ENCODE measurements at places on chromosomes 2 and 18.

- DNase-seq, result no peak
Observed at GRCh38 chr2:218366621-218367414, 10.2 kb downstream of the CATIP start.

- no peak for DNase-seq
Observed at GRCh38 chr18:62331581-62332356, 6.7 kb downstream of the TNFRSF11A start.

DNA sequence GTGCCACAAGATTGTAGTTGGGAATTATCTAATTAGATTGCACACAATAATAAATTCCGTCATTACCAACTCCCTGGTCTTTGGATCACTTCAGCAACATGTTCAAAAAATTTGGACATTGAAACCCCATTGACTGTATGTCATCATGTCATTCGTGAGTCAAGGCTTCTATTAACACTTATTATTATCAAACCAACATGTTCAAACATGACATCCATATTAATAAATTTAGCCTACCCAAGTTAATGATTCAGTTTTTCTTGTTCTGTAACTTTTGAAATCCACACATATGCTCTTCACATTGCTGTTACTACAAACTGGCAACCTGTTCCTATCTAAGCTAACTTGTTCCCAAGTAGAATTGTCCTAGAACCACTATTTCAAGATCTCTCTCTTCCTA, 1142.7 kb upstream of the SLC39A10 start:
- no peak for DNase-seq

DNA sequence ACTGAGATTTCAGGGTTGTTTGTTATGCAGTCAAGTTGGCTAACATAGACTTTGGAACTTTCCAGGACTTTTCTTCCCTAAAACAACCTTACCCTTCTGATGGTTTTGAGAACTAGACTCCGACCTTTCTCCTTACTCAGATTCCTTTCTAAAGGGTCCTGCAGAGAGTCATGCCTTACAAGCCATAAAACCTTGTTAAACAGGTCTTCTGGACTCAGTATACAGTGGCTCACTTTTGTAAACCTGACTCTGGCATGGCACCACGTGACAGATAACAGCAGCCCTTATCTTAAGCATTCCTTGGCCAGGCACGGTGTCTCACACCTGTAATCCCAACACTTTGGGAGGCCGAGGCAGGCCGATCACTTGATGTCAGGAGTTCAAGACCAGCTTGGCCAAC, 253.2 kb upstream of the RAB6C start:
- no peak for DNase-seq

DNA sequence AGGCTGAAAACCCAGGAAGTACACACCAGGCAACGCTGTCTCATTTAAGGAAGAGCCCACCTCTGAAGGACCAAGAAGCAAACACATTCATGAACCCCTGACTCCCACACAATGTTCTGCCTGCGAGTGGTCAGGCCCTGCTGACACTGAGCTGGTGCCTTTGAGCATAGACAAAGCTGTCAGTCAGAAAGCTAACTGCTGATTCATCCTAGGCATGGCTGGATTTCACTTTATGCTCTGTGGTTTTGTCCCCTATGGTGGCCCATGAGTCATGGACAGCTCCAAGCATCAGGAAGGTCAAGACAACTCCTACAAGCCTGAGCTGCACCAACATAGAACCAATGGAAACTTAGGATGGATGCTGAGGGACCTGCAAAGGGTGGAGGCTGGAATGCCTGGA, 78.9 kb downstream of the UXS1 start:
- no peak for DNase-seq

GRCh38 chr2:180473456-180473855, 466.4 kb upstream of the CWC22 start:
- no peak for DNase-seq

GRCh38 chr18:48811401-48811800, 139.4 kb downstream of the SMAD7 start:
- DNase-seq, result no peak

GRCh38 chr2:178152033-178152432, 39.8 kb downstream of the RBM45 start:
- DNase-seq, result no peak

DNA sequence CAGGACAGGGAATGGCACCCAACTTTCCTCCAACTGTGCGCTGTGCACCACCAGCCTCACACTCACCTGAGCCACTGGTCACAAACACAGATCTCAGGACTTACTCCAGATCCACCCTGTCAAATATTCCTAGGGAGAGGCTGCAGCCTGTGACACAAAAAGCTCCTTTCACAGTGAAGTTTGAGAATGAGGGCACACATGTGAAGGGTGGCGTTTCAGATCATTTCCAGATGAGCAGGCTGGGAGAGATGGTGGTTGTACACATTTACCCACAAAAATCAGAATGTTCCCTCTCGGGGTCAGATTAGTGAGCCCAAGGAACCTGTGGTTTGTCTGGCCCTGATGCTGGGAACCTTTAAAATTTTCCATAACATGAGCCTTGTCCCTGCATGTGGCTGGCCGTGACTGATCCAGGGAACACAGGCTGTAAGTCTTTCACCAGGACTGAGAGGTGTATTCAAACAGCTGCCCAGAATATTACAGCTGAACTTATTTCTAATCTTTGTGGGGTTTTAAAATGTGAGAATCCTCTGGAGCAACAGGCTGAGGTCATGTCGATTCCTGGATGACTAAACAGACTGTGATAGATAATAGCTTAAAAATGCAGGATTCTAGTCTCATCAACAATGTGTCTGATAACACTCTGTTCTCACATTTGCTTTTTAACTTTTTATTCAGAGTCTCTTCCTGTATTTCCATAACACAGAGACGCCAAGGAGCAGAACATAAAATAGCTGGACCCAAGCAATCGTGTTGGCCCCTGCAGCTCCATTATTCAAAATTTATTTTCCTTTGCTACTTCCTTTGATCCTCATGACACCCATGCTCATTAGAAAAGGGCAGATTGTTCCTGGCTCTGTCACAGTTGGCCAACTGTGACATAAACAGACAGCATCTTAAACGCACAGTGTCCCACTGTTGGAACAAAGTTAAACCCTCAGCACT, 35.5 kb downstream of the IL1R2 start:
- no peak for DNase-seq

DNA sequence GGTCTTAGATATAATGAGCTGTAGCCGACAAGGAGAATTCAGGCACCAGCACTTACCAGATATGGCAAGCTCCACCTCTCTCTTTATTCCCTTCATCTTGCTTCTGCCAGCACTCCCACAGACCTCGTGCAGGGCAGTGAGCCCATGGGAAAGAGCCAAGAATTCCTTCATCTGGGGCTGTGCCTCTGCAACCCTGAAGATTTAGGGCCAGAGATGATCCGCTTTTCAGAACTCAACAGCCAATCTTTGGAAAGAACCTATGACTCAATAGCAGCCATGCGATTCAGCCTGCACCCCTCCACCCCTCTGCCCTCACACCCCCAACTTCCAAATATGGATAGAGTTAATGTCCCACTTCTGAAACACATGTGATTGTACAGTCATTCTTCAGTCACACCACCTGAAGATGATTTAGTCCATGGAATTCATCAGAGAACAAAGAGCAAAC, 533.7 kb upstream of the TNP1 start:
- DNase-seq, result no peak

- no peak for DNase-seq
Observed at GRCh38 chr2:16312771-16313170, 352.9 kb downstream of the CYRIA start.

- DNase-seq, result no peak
Observed at GRCh38 chr2:1593371-1594122, 150.8 kb downstream of the PXDN start.

- DNase-seq, result no peak
Observed at GRCh38 chr2:239685965-239686364, 285.1 kb upstream of the HDAC4 start.

DNA sequence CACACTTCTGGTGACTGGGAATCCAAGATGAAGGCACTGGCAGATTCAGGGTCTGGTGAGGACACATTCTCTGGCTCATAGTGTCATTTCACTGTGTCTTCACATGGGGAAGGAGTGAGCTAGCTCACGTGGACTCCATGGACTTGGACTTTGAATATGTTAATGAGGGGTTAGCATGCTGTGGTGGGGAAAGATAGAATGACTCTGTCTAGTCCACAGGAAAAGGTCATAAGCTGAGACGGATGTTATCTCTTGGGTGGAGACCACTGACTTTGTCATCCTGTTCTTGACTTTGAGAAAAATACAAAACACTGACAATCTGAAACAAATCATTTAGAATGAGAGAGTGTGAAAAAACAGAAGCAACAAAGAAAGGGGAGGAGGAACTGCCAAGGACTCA, 145.9 kb downstream of the PIK3C3 start:
- no peak for DNase-seq

DNA sequence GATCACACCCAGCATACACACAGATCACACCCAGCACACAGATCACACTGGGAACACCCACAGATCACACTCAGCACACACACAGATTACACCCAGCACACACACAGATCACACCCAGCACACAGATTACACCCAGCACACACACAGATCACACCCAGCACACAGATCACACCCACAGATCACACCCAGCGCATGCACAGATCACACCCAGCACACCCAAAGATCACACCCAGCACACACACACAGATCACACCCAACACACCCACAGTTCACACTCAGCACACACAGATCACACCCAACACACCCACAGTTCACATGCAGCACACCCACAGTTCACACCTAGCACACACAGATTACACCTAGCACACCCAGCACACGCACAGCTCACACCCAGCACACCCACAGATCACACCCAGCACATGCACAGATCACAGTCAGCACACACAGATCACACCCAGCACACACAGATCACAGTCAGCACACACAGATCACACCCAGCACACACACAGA, 117.6 kb downstream of the DYSF start:
- no peak for DNase-seq

DNA sequence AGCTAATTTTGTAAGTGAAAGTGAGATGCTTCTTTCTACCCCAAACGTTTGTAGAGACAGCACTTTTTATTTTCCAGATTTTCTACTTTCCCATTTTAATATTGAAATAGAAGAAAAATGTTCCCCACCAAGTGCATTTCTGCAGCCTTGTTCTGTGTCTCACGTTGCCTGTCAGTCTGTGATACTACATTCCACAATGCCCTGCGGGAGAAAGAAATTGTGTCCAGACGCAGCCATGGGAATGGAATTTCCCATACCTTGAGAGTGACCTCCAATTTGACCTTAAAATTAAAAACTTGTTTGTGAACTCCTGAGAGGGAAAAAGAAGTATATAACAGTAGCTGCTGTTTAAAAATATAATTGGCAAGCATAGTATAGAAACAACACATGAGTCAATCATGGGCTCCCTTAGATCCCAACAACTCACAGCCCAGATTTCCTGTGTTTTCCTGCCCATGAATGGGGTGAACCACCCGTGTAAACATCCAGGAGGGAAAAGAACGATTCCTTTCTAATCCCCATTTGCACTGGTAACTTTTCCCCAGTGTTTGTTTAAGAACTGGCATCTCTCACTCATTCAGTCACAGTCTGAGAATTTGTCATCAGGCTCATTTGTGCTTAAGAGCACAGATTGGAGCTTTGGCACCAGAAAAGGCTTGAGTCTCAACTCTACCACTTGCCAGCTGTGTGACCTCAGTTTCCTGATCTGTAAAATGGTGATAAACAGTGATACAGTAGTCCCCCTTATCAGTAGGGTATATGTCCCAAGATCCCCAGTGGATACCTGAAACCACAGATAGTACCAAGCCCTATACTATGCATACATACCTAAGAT, 166.1 kb upstream of the ZNF521 start:
- DNase-seq, result no peak

DNA sequence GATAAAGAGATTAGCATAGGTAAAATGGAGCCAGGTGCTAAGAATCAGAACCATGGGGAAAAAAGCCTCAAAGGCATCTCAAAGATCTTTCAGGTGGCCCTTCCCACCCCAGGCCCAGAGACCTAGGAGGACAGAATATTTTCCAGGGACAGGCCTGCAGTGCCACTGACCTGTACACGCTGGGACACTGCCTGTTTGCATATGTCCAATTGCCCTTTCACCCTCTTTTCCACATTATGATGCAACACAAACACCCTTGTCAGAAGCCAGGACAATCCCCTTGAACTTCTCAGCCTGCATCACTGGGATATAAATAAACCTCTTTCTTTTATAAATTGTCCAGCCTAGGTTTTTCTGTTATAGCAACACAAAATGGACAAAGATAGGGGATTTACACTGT, 419.1 kb downstream of the TRIB2 start:
- no peak for DNase-seq

Measured in stimulated activated CD4-positive, alpha-beta T cell treated with anti-CD3 and anti-CD28 coated beads, Interleukin-1b, Interleukin-23, amount 100 ng/mL, for 1 hour (primary cell).